Activated naive CD8-positive, alpha-beta T cell treated with anti-CD3 and anti-CD28 coated beads for 36 hours (primary cell): ENCODE measurements at places on chromosomes 5 and 9. TPM values are rescaled to one million over a fixed set of nuclear protein-coding genes. Genes with fewer than 3 reads are reported as not detected.
A peak's percentile ranks its signal among the peaks of the same experiment; 100 is the strongest.

The OBP2B gene
- not detected for total RNA-seq

The LHX3 gene
- not detected for total RNA-seq

DNA sequence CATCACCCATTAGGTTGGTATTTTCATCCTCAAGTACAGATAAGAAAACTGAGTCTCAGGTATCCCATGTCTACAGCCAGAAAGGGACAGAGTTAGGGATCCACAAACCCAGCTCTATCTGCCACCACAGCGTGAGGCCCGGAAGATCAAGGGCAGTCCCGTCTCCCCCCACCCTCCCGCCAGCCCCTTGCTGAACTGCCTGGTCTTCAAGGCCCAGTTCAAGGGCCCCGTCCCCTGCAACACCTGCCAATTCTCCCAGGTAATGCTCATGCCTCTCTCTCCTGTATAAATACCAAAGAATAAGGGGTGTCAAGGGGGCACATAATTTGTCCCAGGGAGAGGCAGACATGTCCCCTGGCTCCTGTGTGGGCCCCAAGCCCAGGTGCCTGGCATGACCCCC, 50.7 kb downstream of the AK8 start:
- no peak overlapping the region for H3K27ac ChIP-seq
- no peak overlapping the region for H3K4me3 ChIP-seq

DNA sequence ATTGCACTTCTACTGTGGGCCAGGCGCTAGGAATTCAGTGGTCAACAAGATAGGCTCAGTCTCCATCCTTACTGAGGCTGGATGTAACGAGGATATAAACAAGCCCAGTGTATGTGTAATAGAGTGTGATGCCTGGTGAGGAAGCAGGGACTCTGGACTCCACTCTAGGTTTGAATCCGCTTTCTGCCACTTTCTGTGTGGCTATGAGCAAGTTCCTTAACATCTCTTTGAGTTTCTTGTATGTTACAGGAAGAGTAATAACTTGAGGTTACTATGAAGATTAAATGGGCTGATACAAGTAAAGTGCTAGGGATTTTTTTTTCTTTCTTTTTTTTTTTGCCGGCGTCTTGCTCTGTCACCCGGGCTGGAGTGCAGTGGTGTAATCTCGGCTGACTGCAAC, 12.4 kb downstream of the DOCK2 start:
- DNase-seq: no peak
- no peaks in the 10 kb centered on the region for H3K27me3 ChIP-seq
- peak overlapping the region; percentile 70 for H3K27ac ChIP-seq
- peaks cover 93% of the 10 kb centered on the region for H3K4me1 ChIP-seq
- no peak overlapping the region for H3K4me3 ChIP-seq

- H3K36me3 ChIP-seq: no peaks in the 10 kb centered on the region
- no peak overlapping the region for H3K27ac ChIP-seq
- no peak for DNase-seq
- H3K27me3 ChIP-seq: peaks cover 80% of the 10 kb centered on the region
Measured at GRCh38 chr9:130665431-130666392, 1.3 kb downstream of the PRDM12 start.

GRCh38 chr5:150129813-150130492, 25.7 kb downstream of the PDGFRB start:
- no peaks in the 10 kb centered on the region for H3K4me1 ChIP-seq
- H3K4me3 ChIP-seq: no peak overlapping the region
- H3K27me3 ChIP-seq: no peaks in the 10 kb centered on the region
- H3K27ac ChIP-seq: no peak overlapping the region
